ENCODE measurements at places on chromosomes 12 and 14. TPM values are rescaled to one million over a fixed set of nuclear protein-coding genes. Genes with fewer than 3 reads are reported as not detected.

ARHGAP9 gene
- total RNA-seq = 40.0 TPM

ERP27 gene
- 64.6 TPM for total RNA-seq

EEF1AKMT3 gene
- total RNA-seq = 11.5 TPM

NOS1 gene
- total RNA-seq = 0.80 TPM

GPX2 gene
- not detected for total RNA-seq

CMKLR1 gene
- total RNA-seq = 20.5 TPM

KRT72 gene
- total RNA-seq = not detected

GRCh38 chr12:95494888-95495287 lies 20.9 kb downstream of the METAP2 start:
- no peak overlapping the region for H3K27ac ChIP-seq
- no peaks in the 10 kb centered on the region for H3K4me1 ChIP-seq
- peaks cover 23% of the 10 kb centered on the region for H3K36me3 ChIP-seq

- peaks cover 10% of the 10 kb centered on the region for H3K4me1 ChIP-seq
- H3K27me3 ChIP-seq = no peaks in the 10 kb centered on the region
- no peak overlapping the region for H3K4me3 ChIP-seq
Measured at GRCh38 chr14:75969891-75970290, 11.9 kb downstream of the TGFB3 start.

GRCh38 chr12:1501001-1501400 lies 93.4 kb downstream of the FBXL14 start:
- no peak for DNase-seq
- peaks cover 1% of the 10 kb centered on the region for H3K4me1 ChIP-seq
- H3K27me3 ChIP-seq = no peaks in the 10 kb centered on the region
- no peaks in the 10 kb centered on the region for H3K36me3 ChIP-seq
- H3K27ac ChIP-seq = no peak overlapping the region

DNA sequence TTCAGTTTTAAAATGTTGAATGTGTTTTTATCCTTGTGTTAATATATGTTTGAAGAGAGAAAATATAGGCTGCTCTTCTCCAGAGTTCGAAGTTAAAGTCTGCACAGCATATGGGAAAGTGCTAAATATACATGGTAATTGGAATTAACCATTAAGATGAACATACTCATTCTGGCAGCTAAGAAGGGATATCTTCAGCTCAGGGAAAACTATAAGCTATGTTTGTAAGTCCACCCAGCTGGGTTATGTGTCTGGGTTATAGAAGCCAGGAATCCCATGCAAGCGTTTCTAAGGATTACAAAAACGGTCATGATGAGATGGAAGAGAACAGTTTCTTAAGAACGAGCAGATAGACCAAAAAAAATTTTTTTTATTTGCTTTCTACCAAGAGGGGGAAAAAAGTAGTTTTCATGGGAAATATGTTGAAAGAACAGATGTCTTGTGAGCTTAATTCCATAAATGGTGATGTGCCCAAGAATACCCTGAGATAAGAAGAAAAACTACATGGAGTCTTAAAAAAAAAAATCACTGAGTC lies 198.9 kb downstream of the FBXL14 start:
- H3K27me3 ChIP-seq = no peaks in the 10 kb centered on the region
- no peak for DNase-seq
- H3K36me3 ChIP-seq = no peaks in the 10 kb centered on the region

DNA sequence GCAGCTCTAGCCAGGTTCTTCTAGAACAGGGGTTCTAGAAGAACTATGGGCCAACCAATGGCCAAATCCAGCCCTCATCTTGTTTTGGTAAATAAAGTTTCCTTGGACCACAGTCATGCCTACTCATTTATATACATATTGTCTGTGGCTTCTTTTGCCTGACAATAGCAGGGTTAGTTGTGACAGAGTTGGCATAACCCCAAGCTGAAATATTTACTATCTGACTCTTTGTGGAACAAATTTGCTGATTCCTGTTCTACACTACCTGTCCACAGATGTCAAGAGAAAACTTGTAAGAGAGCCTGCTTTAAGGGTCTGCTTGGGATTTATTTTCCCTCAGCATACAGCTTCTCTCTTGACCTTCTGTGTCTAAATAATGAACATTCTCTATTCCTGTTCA lies 289.0 kb downstream of the KSR2 start:
- peaks cover 3% of the 10 kb centered on the region for H3K27me3 ChIP-seq
- DNase-seq = no peak
- no peak overlapping the region for H3K27ac ChIP-seq

GRCh38 chr12:64459394-64459891 lies 7.5 kb downstream of the TBK1 start:
- H3K4me3 ChIP-seq = no peak overlapping the region
- peaks cover 4% of the 10 kb centered on the region for H3K36me3 ChIP-seq
- H3K27me3 ChIP-seq = no peaks in the 10 kb centered on the region

DNA sequence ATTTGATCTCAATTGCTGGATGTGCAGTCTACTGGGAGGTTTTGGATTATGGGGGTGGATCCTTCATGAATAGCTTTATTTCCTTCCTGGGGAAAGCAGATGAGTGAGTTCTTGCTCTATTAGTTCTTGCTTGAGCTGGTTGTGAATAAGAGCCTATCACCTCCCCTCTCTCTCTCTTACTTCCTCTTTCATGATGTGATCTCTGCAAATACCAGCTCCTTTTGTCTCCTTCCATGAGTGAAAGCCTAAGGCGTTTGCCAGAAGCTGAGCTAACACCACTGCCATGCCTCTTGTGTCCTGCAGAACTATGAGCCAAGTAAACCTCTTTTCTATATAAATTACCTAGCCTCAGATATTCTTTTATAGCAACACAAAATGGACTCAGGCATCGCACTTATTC lies 302.7 kb downstream of the CCER1 start:
- H3K27me3 ChIP-seq = no peaks in the 10 kb centered on the region
- no peaks in the 10 kb centered on the region for H3K4me1 ChIP-seq
- no peak overlapping the region for H3K27ac ChIP-seq

DNA sequence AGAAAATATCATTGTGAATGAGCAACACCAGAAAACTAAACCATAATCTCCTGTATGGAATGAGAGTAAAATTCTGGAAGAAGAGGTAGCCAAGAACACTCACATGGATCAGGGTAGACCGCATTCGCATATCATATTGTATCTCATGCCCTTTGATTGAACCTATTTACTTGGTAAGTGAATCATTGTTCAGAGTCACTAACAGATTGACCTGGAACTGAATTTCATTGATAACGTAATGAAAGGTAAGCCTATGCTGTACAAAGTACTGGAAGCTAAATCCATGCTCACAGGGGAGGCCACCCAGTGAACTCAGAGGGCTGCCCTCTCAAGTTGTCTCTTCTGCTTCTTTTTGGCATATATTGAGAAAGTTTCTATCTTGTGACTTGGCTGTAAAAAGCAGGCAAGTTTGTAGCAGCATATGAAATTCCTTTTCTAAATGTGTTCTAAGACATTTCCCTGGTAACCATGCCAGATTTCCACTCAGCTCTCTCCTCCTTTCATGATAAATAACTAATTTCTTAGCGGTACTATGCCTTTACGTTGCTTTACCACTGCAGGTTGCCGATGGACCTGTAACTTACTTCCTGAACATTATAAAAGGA lies 91.4 kb downstream of the PLCZ1 start:
- no peak for DNase-seq
- H3K4me3 ChIP-seq = no peak overlapping the region
- no peak overlapping the region for H3K27ac ChIP-seq
- H3K4me1 ChIP-seq = peaks cover 9% of the 10 kb centered on the region

GRCh38 chr12:97940629-97941028 lies 478.0 kb downstream of the RMST start:
- DNase-seq = no peak
- no peaks in the 10 kb centered on the region for H3K4me1 ChIP-seq
- no peaks in the 10 kb centered on the region for H3K27me3 ChIP-seq
- H3K27ac ChIP-seq = no peak overlapping the region
- H3K36me3 ChIP-seq = no peaks in the 10 kb centered on the region

- no peaks in the 10 kb centered on the region for H3K36me3 ChIP-seq
- DNase-seq = no peak
- H3K27ac ChIP-seq = no peak overlapping the region
- no peak overlapping the region for H3K4me3 ChIP-seq
Measured at GRCh38 chr12:81389550-81390099, 311.7 kb downstream of the ACSS3 start.

GRCh38 chr14:78627114-78627513 lies 456.9 kb downstream of the NRXN3 start:
- H3K4me1 ChIP-seq = no peaks in the 10 kb centered on the region
- no peaks in the 10 kb centered on the region for H3K36me3 ChIP-seq
- H3K4me3 ChIP-seq = no peak overlapping the region

- H3K4me3 ChIP-seq = no peak overlapping the region
- peaks cover 25% of the 10 kb centered on the region for H3K4me1 ChIP-seq
- H3K27ac ChIP-seq = peak overlapping the region; percentile 38
- no peaks in the 10 kb centered on the region for H3K36me3 ChIP-seq
- no peak for DNase-seq
- no peaks in the 10 kb centered on the region for H3K27me3 ChIP-seq
Measured at GRCh38 chr12:20450591-20451180, 82.3 kb downstream of the PDE3A start.

- H3K4me3 ChIP-seq = no peak overlapping the region
- peaks cover 3% of the 10 kb centered on the region for H3K4me1 ChIP-seq
- H3K27me3 ChIP-seq = no peaks in the 10 kb centered on the region
- H3K36me3 ChIP-seq = no peaks in the 10 kb centered on the region
- no peak overlapping the region for H3K27ac ChIP-seq
- no peak for DNase-seq
Measured at GRCh38 chr12:91889059-91889458, 256.6 kb downstream of the BTG1 start.

DNA sequence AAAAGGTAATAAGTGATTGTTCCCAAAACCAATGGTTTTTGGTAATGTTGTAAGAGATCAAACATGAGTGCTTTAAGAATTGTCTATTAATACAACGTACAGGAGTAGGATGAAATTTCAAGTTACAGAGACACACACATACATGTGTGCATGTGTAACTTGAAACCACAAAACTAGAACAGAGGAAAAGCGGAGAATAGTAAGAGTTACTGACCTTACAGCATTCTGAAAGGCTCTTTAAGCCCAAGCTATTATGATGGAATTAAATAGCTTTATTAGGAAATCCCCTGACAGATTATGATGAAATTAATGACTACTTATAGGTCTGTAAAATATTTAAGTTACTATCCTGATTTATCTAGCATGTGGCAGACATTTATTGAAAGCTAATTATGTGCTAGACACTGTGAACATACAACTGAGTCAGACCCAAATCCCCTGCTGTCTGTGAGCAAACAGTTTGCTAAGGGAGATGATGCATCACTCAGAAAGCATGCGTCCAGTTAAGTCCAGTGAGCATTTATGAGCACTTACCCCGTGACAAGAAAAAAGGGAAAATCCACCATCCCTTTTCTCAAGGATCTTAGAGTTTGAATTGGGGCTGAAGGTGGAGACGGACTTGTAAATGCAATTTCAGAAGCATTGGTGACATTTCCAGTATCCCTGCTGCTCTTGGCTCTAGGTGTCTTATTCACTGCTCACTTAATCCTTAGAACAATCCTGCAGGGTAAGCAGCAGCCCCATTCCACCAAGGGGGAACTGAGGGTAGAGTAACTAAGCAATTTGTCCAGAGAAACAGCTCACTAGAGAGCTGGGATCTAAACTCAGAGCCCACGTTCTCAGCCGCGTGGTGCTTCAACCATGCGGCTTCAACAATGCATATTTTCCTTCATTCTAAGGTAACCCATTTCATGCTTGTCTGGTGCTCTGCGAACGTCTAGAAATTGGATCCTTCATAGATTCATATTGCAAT lies 117.4 kb downstream of the EML1 start:
- H3K27ac ChIP-seq = no peak overlapping the region
- no peaks in the 10 kb centered on the region for H3K27me3 ChIP-seq
- no peaks in the 10 kb centered on the region for H3K4me1 ChIP-seq
- no peak for DNase-seq
- H3K4me3 ChIP-seq = no peak overlapping the region
- H3K36me3 ChIP-seq = peaks cover 17% of the 10 kb centered on the region

GRCh38 chr12:12107678-12108077 lies 36.9 kb downstream of the BCL2L14 start:
- no peak overlapping the region for H3K4me3 ChIP-seq
- H3K4me1 ChIP-seq = no peaks in the 10 kb centered on the region
- H3K27me3 ChIP-seq = no peaks in the 10 kb centered on the region
- no peak for DNase-seq

GRCh38 chr14:80973931-80974641 lies 18.7 kb downstream of the TSHR start:
- DNase-seq = no peak
- H3K4me3 ChIP-seq = no peak overlapping the region
- peaks cover 2% of the 10 kb centered on the region for H3K27me3 ChIP-seq
- H3K27ac ChIP-seq = no peak overlapping the region

DNA sequence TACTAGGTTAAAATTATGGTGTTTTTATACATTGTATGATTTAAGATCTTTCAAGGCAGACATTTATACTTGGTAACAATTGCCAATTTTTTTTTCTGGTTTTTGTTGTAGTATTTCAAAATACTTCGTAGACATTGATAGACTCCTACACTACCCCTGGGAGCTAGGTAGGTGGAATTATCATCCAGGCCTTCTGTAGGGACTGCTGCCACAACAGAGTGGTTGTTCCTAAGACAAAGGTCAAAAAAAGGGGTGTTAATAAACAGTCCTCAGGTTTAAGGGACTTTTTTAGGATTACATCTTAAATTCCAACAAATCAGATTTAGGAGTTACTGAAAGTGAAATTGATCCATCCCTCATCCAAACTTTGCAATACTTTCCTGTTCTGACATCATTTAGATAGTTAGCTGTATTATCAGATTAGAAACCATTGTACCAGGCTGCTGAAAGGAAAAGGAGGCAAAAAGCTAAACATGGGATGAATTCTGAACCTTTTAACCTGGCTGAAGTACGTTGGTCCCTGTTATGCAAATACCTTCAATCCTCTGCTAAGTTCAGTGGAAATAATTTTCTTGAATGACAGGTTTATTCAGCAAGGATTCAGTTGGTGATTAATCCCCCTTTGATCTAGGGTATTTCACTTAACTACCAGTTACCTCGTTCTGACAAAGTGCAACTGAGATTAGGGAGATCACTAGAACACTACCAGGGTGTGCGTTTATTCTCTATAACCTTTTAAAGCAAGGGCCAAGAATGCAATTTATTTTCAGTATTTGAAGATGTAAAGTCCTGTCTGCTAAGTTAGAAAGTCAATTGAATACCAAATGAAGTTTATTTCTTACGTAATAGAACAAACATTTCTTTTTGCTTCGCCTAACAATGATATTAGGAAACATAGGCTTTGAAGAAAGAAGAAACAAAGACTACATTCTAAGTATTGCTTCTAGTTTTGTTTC lies 23.2 kb downstream of the AP5M1 start:
- H3K27me3 ChIP-seq = no peaks in the 10 kb centered on the region
- no peak overlapping the region for H3K27ac ChIP-seq
- H3K4me3 ChIP-seq = no peak overlapping the region
- peaks cover 3% of the 10 kb centered on the region for H3K4me1 ChIP-seq
- H3K36me3 ChIP-seq = peaks cover 3% of the 10 kb centered on the region

GRCh38 chr12:46798648-46799047 lies 27.1 kb downstream of the SLC38A4 start:
- H3K27ac ChIP-seq = no peak overlapping the region
- no peaks in the 10 kb centered on the region for H3K36me3 ChIP-seq
- H3K4me1 ChIP-seq = no peaks in the 10 kb centered on the region
- H3K4me3 ChIP-seq = no peak overlapping the region
- no peak for DNase-seq
